Cerebellum (tissue), 4 donors: ENCODE measurements at places on chromosomes 7 and 10.

- no peak for DNase-seq
Observed at GRCh38 chr7:49150486-49150885, 226.1 kb downstream of the CDC14C start.

- DNase-seq: no peak
Observed at GRCh38 chr7:70392256-70392876, 739.6 kb upstream of the GALNT17 start.

DNA sequence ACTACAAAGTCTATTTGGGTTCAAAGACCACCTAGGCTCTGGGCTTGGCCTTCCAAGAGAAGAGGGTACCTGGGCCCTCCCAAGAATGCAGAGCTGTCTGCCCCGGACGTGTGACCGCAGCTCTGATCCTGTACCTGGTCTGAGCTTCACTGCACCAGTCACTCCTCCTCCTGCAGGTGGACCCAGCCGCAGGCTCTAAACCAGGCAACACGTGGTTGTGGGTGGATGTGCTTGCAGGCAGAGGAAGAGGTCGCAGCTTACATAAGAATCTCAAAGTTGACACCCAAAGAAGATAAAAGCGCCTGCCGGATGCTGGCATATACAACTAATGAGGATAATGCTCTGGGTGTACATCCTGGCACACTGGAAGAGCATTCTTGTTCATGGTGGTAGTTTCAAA is 9.4 kb upstream of the PFKP start:
- no peak for DNase-seq

DNA sequence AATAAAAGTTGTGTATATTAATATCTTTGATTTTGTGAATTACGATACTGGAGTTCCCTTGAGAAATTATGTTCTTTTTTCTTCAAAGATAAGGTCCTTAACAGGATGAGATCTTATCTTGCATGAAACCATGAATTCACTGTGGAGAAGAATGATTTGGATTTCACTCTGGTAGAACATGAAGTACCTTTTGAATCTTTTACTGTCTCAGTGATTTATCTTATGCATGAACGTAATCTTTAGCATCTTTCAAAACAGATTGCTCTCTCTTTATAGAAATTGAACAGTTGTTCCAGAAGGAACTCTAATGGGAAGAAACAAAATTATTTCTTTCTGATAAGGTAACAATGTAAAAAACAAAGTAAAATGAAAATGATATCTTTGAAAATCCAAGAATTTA is 11.0 kb upstream of the ZNF438 start:
- DNase-seq: no peak

DNA sequence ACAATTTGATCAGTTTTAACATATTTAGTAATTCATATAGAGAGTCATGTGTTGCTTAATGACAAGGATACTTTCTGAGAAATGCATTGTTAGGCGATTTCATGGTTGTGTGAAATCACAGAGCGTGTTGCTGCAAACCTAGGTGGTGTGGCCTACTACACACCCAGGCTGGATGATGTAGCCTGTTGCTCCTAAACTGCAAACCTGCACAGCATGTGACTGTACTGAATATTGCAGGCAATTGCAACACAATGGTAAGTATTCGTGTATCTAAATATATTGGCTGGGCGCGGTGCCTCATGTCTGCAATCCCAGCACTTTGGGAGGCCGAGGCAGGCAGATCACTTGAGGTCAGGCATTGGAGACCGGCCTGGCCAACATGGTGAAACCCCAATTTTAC is 73.7 kb upstream of the BAIAP2L1 start:
- DNase-seq: no peak

- no peak for DNase-seq
Observed at GRCh38 chr7:150910996-150911422, 58.7 kb downstream of the AOC1 start.

DNA sequence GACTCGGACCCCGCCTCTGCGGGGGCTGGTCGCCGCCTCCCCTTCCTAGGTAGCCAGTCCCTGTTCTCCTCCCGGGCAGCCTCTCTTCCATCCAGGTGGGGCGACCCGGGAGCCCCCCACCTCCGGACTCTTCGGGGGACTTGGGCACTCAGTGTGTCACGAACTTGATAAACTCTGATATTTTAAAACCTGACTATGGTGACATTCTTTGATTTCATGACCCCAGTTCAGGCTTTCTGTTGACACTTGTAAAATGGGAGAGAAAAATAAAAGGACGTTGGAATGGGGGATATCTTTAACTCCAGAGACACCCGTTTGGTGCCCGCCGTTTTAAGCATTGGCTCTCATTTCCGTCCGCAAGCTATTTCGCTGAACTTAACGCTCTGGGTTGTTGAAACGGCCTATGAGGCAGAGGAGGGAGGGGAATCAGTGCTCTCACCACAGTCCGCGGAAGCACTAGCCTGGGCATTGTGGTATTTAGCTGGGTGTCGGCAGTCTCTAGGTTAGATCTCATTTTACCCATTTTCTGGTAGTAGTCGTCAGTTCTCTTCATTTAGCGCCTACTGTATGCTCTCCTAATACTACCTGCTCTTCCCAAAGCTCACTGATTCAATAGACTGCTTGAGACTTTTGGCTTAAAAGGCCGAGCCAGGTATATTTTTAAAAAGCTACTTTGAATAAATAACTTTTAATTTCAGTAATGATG is 738 bp downstream of the VPS26A start:
- peak; percentile 17 for DNase-seq

DNA sequence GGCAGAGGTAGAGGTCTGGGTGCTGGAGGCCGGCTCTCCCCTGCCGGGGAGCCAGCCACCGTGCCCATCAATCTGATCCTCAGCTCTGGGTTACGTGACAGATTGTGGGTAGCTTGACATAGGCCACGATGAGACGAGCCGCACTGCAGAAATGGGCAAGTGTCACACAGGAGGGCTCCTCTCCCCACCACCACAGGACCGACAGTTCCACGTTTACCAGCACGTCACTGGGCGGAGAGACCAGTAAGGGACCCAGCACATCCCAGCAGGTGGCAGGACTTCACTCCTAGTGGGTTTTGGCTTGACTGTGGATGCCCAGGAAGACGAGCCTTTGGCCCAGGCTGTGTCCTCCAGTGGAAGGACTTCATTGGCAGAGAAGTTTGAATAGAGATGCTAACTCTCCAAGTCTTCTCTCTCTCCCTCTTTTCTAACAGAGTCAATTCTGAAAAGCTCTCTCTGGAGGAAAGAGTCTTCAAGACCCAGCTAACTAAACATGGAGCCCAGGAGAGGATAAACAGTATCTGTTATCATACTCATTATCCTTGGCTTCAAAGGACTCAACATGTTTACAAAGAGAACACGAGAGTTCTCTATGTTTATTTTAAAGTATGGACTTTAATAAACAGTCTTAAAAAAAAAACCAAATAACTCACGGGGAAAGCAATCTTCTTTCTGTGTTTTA is 129.3 kb upstream of the JCAD start:
- no peak for DNase-seq

GRCh38 chr7:41170466-41170865 is 532.4 kb downstream of the INHBA start:
- no peak for DNase-seq

GRCh38 chr10:30192846-30193608 is 133.6 kb upstream of the JCAD start:
- DNase-seq: no peak

DNA sequence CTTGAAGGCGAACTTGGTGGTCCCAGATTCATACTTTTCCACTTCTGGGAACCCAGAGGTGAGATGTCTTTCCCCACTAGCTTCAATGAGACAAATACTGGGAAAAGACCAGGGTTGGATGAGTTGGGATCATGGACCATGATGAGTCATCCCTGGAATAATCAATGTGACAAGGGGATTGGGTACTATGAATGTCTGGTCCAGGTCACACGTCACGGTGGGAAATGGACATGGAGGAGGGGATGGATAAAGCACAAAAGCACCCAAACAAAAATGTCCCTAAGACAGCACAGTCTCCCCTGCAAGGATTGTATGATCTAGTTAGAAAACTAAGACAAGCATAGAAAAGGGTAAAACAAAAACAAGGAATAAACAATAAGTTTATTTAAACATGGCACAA is 12.4 kb upstream of the SORBS1 start:
- DNase-seq: no peak

- no peak for DNase-seq
Observed at GRCh38 chr7:151896086-151896485, 19.2 kb upstream of the PRKAG2 start.

DNA sequence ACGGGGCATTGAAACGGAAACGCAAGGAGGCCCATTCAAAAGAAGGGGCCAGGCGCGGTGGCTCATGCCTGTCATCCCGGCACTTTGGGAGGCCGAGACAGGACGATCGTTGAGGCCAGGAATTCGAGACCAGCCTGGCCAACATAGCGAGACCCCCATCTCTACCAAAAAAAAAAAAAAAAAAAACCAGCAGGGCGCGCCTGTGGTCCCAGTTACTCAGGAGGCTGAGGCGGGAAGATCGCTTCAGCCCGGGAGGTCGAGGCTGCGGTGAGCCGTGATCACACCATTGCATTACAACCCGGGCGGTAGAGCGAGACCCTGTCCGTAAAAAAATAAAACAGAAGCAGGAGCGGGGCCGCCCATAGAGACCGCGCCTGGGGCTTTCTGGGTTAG is 396 bp downstream of the PSMG3 start:
- no peak for DNase-seq

DNA sequence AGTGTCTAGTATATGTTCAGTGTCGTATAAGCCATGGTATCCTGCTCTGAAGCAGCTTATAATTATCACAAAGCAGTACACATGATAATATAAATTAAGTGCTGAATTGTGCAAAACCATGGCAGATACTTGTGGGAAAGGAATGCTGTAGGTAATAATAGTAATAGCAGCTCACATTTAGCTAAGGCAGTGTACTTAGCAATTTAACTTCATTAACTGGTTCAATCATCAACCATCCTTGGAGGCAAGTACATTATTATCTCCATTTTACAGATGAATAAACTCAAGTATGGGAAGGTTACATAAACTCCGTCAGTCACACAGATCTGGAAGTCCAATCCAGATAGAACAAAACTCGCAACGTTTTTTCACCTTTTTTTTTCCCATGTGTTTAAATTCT is 21.6 kb upstream of the RNF148 start:
- no peak for DNase-seq

DNA sequence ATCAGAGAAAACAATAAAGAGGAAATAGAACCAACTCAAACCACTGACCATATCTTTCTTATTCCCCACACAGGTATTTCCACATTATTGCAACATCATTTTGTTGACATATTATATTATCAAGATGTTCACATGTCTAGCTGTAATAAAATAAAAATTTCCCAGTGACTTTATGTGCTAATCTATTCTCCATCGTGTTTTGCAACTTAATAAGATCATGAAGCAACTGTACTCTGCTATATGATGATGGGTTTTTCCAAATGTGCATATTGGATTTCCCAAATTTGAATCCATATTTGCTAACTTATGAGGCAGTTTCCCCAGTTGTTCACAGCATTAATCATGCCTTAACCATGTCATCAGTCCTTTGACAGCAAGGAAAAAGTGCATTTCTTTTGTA is 127.8 kb downstream of the ITGB8 start:
- no peak for DNase-seq

DNA sequence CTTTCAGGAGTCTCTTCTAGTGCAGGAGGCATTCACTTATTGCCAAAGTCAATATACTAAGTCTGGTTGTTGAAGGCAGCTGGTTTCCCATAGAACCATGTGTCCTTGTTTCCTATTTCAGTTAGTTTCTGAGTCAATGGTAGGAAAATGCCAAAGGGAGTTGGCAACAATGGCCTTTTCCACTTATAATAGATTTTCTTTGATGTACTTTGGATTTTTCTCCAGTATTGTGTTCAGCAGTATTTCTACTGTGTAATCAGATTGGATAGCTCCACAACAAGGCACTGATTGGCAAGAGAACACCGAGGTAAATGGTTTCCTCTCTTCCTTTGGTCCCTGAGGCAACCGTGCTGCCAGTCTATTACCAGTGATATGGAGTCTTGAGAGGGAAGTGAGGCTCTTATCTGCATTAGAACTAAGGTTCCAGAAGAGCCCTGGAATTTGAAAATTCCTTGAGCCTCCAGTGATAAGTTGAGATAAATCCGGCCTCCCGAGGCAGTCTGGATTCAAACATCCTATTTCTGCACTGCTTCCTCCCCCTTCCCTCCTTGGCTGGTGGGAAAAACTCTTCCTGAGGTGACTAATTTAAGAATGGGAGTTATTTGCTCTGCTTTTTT is 7.9 kb upstream of the SEPTIN7 start:
- no peak for DNase-seq

GRCh38 chr7:38932509-38933168 is 23.6 kb upstream of the VPS41 start:
- DNase-seq: no peak

- no peak for DNase-seq
Observed at GRCh38 chr10:133247681-133248333, 10.2 kb downstream of the VENTX start.

- DNase-seq: no peak
Observed at GRCh38 chr7:107860279-107860961, 30.6 kb upstream of the DLD start.

DNA sequence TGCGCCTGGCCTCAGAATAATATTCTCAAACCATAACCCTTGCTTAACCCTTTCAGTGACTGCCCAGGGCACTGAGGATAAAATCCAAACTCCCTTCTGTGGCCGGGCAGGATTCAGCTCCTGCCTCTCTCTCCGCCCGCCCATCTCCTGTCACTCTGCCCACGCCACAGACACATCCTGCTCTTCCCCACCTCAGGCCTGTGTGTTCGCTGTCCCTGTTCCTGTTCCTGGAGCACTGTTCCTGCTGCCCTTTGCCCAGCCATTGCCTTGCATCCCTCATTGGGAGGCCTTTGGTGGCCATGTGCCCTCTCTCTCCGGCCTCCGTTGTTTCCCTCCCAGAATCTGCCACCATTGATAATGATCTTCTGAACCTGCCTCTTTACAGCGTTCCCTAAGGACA is 108.8 kb downstream of the SH3PXD2A start:
- DNase-seq: no peak

- DNase-seq: no peak
Observed at GRCh38 chr7:83394776-83395175, 232.1 kb upstream of the PCLO start.

- no peak for DNase-seq
Observed at GRCh38 chr10:80281784-80282765, 7.4 kb downstream of the MAT1A start.

GRCh38 chr7:104964626-104965236 is 49.3 kb upstream of the KMT2E start:
- DNase-seq: no peak

GRCh38 chr10:132779549-132780294 is 6.2 kb downstream of the NKX6-2 start:
- DNase-seq: no peak

DNA sequence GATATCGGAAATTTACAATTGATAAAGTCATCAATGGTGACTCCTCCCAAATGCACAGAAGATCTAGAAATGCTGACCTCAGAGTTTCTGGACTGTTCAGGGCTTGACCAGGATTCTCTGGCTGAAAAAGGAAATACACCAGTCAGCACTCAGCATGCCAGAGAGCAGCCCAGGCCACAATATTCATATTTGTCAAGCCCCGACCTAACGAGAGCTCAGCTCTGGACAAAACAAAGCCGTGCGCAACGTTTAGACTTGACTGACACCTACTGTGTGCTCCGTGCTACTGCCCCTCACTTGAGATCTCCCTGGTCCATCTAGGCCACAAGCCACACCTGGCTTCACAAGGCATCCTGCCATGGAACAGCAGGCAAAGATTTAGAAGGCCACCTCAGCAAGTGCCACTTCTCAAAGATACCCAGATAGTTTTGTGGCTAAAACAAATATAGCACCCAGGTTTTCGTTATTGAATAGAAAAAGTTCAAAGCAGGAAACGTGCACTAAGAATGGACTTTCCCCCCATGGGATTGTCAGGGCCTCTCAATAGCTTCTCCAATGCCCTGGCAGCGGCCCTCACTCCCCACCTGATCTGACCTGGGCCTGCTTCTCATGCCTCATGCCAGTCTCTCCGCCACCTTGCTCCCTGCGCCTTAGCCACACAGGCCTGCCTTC is 218.3 kb downstream of the FAM107B start:
- DNase-seq: peak; percentile 33
